Naive thymus-derived CD8-positive, alpha-beta T cell (primary cell): ENCODE measurements at places on chromosomes 5 and 9. TPM values are rescaled to one million over a fixed set of nuclear protein-coding genes. Genes with fewer than 3 reads are reported as not detected.

- H3K27ac ChIP-seq: no peak overlapping the region
- no peak for DNase-seq
- peaks cover 5% of the 10 kb centered on the region for H3K27me3 ChIP-seq
- H3K4me1 ChIP-seq: no peaks in the 10 kb centered on the region
- no peaks in the 10 kb centered on the region for H3K36me3 ChIP-seq
Measured at GRCh38 chr5:72163349-72163983, 56.2 kb downstream of the MAP1B start.

- peaks cover 6% of the 10 kb centered on the region for H3K36me3 ChIP-seq
- H3K4me3 ChIP-seq: no peak overlapping the region
- H3K27me3 ChIP-seq: peaks cover 16% of the 10 kb centered on the region
- no peak for DNase-seq
- no peaks in the 10 kb centered on the region for H3K4me1 ChIP-seq
- H3K27ac ChIP-seq: no peak overlapping the region
Measured at GRCh38 chr5:2761921-2762488, 10.5 kb upstream of the IRX2 start.

Gene PCDHGB5
- 0.47 TPM for total RNA-seq

GRCh38 chr5:3252235-3252634 lies 343.4 kb upstream of the IRX1 start:
- H3K4me3 ChIP-seq: no peak overlapping the region
- H3K36me3 ChIP-seq: no peaks in the 10 kb centered on the region
- peaks cover 31% of the 10 kb centered on the region for H3K27me3 ChIP-seq
- H3K4me1 ChIP-seq: no peaks in the 10 kb centered on the region

Gene ADAMTS2
- total RNA-seq: not detected
